CD8-positive, alpha-beta T cell (primary cell): ENCODE measurements at places on chromosomes 2 and 18. TPM values are rescaled to one million over a fixed set of nuclear protein-coding genes. Genes with fewer than 3 reads are reported as not detected.

DNA sequence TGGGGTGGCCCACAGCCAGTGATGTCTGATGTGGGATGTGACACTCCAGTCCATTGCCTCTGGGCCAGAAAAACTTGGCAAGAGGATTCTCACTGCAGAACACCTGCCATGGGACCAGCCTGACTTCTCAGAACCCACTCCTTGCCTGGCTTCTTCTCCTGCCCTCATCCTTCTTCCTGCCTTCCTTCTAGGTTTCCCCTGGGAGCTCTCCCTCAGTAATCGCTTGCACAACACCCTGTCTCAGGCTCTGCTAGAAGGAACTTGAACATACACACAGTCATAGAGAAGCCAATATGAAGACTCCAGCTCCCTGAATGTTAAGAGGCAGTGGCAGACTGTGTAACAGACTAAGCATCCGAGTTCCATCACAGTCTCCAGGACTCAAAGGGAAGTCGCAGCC is 4.3 kb upstream of the COL6A3 start:
- DNase-seq: no peak

The C18orf32 gene
- total RNA-seq: 44.1 TPM

The LRP1B gene
- total RNA-seq: not detected

The ACTG2 gene
- not detected for total RNA-seq
